Chondrocyte (in vitro differentiated cells): ENCODE measurements at places on chromosomes 4 and X. TPM values are rescaled to one million over a fixed set of nuclear protein-coding genes. Genes with fewer than 3 reads are reported as not detected.
A peak's percentile ranks its signal among the peaks of the same experiment; 100 is the strongest.

The PHKA1 gene
- total RNA-seq = 5.2 to 8.0 TPM (median 5.3 TPM) in 3 replicates

The SPANXC gene
- total RNA-seq = not detected in 3 replicates

The AREG gene
- total RNA-seq = not detected in 3 replicates

The TMEM31 gene
- total RNA-seq = not detected in 3 replicates

The RHOH gene
- not detected in 3 replicates for total RNA-seq

The AWAT2 gene
- not detected in 3 replicates for total RNA-seq

The MUC7 gene
- not detected in 3 replicates for total RNA-seq

DNA sequence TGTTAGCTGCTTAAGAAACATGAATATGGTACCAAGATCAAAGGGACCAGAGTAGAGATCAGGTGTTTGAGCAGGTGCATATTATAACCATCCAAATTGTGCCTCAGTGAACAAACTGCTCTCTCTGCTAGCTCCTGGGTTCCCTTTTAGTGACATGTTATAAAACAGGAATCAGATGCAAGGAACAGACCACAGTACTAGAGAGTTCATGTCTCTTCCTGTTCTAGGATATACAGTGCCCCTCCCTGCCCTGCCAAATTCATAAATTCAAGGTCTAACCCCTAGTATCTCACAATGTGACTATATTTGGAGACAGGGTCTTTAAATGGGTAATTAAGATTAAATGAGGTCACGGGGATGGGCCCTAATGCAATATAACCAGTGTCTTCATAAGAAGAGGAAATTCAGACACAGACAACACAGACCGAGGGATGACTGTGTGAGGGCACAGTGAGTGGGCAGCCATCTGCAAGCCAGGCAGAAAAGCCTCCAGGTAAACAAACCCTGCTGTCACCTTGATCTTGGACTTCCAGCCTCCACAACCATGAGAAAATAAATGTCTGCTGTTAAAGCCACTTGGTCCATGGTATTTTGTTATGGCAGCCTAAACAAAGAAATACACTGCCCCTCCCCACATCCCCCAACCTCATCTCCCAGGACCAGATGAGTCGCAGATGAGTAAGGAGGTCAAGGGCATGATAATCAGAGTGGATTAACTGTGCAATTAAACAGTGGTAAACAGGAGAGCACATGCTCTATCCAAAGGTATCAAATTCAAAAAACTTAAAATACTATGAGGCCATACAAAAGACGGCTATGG is 82.5 kb downstream of the RBM47 start:
- H3K27ac ChIP-seq = no peak overlapping the region
- DNase-seq = no peak
- H3K27me3 ChIP-seq = no peaks in the 10 kb centered on the region
- peaks cover 14% of the 10 kb centered on the region for H3K4me1 ChIP-seq
- H3K4me3 ChIP-seq = no peak overlapping the region

GRCh38 chrX:122934131-122934530 is 249.9 kb upstream of the GRIA3 start:
- no peaks in the 10 kb centered on the region for H3K27me3 ChIP-seq
- no peak overlapping the region for H3K4me3 ChIP-seq

DNA sequence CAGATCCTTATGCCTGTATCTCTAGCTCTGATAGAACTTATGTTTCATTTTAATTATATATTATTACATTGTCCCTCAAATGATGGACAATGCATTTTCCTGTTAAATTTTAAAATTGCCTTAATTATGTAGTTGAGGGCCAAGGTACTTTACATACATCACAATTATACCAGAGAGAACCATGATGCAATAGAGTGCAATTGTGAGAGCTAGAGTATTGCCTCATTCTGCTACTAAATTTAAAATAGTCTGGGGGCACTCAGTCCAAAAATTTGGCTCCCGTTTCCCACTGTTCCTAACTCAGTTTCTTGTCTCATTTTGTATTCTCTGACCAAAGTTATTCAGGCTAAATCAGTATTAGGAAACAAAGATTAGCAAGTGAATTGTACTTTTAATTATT is 378.5 kb upstream of the ZFP42 start:
- no peaks in the 10 kb centered on the region for H3K27me3 ChIP-seq
- peaks cover 33% of the 10 kb centered on the region for H3K4me1 ChIP-seq
- H3K27ac ChIP-seq = peak overlapping the region; percentile 64
- DNase-seq = no peak
- H3K4me3 ChIP-seq = no peak overlapping the region
- H3K36me3 ChIP-seq = no peaks in the 10 kb centered on the region

- DNase-seq = no peak
- no peak overlapping the region for H3K4me3 ChIP-seq
- H3K36me3 ChIP-seq = no peaks in the 10 kb centered on the region
- no peak overlapping the region for H3K27ac ChIP-seq
- H3K4me1 ChIP-seq = peaks cover 26% of the 10 kb centered on the region
Observed at GRCh38 chr4:95058991-95059390, 301.2 kb downstream of the BMPR1B start.

GRCh38 chrX:23854122-23854521 is 53.6 kb downstream of the APOO start:
- H3K4me3 ChIP-seq = no peak overlapping the region
- H3K27ac ChIP-seq = no peak overlapping the region
- H3K4me1 ChIP-seq = no peaks in the 10 kb centered on the region
- H3K27me3 ChIP-seq = no peaks in the 10 kb centered on the region
- no peak for DNase-seq
- H3K36me3 ChIP-seq = peaks cover 3% of the 10 kb centered on the region

GRCh38 chr4:101414496-101414895 is 67.2 kb upstream of the PPP3CA start:
- no peak overlapping the region for H3K27ac ChIP-seq
- no peak overlapping the region for H3K4me3 ChIP-seq
- no peak for DNase-seq
- H3K4me1 ChIP-seq = peaks cover 11% of the 10 kb centered on the region
- H3K27me3 ChIP-seq = no peaks in the 10 kb centered on the region
- no peaks in the 10 kb centered on the region for H3K36me3 ChIP-seq

DNA sequence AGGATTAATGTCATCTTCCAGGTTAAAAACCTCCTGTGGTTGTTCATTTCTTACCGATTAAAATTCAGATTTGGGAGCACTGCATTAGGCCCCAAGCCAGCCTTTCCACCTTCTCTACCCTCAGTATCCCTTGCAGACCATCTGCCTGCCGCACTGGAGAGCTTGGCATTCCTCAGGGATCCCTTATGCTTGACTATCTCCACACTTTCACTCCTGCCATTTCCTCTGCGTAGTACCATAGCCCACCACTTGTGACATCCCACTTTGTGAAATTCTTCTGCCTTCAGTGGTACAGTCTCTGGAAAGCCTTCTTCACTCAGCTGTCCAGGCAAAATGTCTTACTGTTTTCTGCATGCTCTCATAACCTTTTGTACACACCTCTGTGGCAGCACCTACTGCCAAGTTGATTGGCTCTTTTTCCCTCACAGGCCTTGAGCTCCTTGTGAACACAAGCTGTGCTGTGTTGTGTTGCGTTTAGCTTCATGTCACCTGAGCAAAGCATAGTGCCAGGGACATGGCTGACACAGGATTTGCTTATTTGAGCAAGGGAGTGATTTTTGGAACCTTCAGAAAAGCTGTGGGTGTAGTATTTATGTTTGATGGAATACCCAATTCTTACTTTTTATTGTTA is 156.4 kb downstream of the ARX start:
- no peaks in the 10 kb centered on the region for H3K27me3 ChIP-seq
- no peak overlapping the region for H3K4me3 ChIP-seq
- peaks cover 34% of the 10 kb centered on the region for H3K4me1 ChIP-seq
- no peaks in the 10 kb centered on the region for H3K36me3 ChIP-seq
- DNase-seq = no peak

GRCh38 chr4:8427761-8428287 is 12.7 kb downstream of the ACOX3 start:
- H3K27ac ChIP-seq = peak overlapping the region; percentile 98
- H3K36me3 ChIP-seq = peaks cover 1% of the 10 kb centered on the region
- H3K4me1 ChIP-seq = peaks cover 41% of the 10 kb centered on the region
- no peak for DNase-seq
- peak overlapping the region; percentile 94 for H3K4me3 ChIP-seq

GRCh38 chr4:153514001-153514526 is 47.9 kb downstream of the TMEM131L start:
- no peak overlapping the region for H3K4me3 ChIP-seq
- no peak for DNase-seq
- H3K36me3 ChIP-seq = no peaks in the 10 kb centered on the region
- H3K4me1 ChIP-seq = peaks cover 58% of the 10 kb centered on the region

DNA sequence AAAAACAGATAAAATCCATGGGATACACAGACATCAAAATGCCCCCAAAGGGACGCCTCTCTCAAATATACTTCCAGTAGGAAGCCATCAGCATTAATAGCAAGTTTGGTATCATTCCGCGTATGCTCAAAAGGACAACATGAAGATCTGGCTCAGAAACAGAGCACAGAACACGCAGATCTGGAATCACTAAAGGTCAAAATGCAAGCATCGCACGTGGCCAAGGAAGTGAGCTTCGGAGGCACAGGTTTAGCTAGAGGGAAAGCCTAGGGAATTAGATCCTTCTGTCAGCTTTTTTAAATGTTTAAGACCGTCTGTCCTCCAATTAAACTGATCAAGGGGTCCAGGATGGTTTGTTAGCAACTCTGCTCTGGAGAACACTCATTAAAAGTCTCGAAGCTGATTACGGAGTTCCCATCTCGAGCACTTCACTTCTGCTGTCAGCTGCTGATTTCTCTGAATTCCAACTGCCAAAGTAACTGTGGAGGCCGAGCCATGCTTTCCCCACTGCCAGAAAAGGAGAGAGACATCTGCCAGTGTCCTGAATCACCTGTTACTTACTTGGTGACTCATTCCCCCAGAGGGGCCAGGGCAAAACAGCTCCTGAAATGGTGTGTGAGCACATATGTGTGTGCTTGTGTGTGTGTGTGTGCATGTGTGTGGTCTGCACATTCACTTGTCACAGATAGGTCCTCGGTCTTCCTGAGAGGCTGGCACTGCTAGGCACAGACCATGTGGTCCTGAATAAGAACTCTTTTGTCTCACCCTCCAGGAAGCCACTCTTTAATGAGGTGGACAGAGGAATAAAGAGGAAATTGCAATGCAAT is 177.7 kb upstream of the PPARGC1A start:
- H3K36me3 ChIP-seq = no peaks in the 10 kb centered on the region
- no peak for DNase-seq
- H3K4me1 ChIP-seq = peaks cover 16% of the 10 kb centered on the region
- no peaks in the 10 kb centered on the region for H3K27me3 ChIP-seq
